HS-5 (cell line): ENCODE measurements at places on chromosomes 11 and 22.
A peak's percentile ranks its signal among the peaks of the same experiment; 100 is the strongest.

- no peak for DNase-seq
Measured at GRCh38 chr22:37194750-37195149, 6.7 kb upstream of the C1QTNF6 start.

DNA sequence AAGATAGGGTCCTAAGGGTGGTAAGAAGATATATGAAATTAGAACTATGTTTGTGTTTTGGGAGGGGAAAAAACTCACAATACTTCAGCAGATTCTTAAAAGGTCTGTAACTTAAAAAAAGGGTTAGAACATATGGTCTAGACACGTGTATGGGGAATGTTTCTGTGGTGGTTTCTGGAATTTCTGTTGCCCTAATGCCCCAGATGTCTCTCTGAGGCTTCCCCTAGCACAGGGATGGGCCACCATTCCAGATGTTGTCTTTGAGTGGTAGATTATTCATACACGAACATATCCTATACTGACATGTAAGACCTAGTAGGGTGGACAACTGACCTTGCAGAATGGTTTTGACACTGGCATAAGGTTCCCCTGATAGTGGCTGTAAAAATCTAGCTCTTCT, 26.2 kb downstream of the EHF start:
- no peak for DNase-seq

DNA sequence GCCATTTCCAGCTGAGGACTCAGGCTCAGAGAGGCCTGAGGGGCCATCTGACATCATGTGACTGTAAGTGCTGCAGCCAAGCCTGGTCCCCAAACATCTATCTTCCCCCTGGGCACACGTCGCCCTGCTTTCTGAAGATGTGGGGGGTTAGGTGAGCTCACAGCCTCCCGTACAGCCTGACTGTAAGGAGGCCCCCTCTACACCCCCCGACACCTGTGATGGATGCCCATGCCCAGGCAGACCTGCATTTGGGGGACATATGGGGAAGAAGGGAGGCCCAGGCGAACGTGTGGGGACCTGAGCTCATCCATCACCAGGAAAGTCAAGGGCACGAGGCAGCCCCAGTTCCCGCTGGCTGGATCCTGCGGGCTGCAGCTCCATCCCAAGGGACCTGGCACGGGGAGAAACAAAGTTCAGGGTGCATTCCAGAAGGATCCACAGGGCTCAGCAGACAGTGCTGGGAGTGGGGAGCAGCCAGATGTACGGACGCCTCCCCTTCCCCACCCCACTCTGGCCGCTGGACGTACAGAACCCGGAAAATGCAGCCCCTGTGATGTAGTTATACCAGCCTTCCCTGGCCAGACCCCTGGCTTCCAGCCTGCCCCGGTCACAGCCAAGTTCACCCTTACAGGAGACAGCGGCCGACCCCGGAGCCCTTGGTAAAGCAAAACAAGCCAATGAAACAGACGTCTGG, 1431.4 kb downstream of the BRD1 start:
- DNase-seq = no peak

- no peak for DNase-seq
Measured at GRCh38 chr11:59182457-59183151, 10.7 kb downstream of the DTX4 start.

GRCh38 chr11:11322101-11322500, 30.9 kb downstream of the CSNK2A3 start:
- DNase-seq = no peak

DNA sequence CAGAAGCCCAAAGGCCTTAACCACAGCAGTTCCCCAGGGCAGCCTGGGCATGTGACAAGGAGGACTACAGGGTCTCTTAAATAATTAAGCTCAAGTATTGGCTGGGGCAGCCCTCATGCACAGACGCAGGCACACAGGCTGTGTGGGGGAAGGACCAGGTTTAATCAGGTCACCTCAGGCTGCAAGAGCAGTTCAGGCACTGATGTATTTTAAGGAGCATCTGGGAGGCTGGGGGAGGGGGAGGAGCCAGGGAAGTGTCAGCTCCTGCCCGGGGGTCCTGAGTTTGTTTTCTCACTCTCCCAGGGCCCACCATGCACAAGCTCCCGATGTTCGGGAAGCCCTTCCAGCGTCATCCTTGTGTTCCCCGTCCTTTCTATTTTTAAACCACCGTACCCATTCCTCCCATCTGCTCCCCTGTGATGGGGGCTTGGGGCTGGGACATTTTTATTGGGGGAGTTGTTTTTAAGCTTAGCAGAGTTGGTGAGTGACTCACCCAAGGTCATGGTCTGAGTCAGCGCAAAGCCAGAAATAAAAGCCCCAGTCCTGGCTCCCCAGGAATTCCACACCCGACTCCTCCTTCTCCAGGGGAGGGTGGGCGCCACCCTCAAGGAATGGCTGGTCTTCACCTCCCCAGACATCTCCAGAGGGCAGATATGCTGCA, 2.4 kb downstream of the CSDC2 start:
- DNase-seq = peak; percentile 68

DNA sequence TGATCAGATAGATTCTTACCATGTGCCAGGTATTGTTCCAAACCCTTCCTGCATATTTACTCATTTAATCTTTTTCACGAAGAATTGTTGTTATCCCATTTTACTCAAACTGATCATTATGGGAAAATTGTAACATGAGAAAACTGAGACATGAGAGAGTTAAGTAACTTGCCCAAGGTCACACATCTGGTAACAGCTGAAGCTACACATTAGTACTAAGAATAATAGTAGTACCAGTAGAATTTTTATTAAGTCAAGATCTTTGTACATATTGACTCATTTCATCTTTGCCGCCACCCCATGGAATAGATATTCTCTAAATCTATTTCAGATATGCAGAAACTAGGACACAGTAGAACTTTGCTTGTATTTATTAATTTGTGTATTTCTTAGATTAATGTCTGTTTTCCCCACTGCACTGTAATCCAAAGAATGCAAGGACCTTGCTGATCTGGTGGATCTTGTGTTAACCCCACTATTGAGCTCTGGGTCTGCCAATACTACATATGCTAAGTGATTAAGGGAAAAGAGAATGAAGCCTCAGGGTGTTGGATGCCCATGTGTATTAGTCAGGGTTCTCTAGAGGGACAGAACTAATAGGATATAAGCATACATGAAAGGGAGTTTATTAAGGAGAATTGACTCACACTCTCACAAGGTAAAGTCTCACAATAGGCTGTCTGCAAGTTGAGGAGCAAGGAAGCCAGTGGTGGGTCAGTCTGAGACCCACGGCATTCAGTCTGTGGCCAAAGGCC, 72.8 kb downstream of the PARVA start:
- DNase-seq = no peak

DNA sequence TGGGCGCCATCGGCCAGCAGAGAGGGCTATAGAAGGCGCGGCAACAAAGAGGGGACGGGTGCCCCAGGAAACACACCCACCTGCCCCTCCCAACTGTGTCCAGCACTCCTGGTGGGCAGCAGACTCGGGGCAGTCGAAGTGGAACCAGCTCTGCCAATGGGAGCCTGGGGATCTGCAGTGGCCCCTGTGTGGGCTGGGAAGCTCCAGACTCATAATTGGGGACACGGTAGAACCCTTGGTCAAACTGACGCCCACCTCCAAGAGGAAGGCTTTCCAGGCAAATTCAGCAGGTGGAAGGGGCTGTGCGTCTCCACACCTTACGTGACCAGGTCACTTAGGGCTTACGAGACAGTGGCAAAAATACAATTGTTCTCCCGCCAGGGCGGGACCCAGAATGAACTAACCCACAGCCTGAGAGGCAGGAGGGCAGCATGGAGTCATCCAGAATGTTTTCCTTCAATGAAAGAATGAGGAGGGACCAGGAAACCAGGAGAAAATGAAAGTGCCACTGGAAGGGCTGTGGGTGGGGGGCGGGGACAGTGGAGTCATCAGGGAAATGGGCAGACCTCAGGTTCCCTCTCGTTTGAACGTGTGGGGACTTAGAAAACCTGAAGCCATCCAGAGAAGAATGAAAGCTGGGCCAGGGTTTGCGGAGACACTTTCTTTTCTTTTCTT, 53.2 kb upstream of the SHANK2 start:
- DNase-seq = no peak

DNA sequence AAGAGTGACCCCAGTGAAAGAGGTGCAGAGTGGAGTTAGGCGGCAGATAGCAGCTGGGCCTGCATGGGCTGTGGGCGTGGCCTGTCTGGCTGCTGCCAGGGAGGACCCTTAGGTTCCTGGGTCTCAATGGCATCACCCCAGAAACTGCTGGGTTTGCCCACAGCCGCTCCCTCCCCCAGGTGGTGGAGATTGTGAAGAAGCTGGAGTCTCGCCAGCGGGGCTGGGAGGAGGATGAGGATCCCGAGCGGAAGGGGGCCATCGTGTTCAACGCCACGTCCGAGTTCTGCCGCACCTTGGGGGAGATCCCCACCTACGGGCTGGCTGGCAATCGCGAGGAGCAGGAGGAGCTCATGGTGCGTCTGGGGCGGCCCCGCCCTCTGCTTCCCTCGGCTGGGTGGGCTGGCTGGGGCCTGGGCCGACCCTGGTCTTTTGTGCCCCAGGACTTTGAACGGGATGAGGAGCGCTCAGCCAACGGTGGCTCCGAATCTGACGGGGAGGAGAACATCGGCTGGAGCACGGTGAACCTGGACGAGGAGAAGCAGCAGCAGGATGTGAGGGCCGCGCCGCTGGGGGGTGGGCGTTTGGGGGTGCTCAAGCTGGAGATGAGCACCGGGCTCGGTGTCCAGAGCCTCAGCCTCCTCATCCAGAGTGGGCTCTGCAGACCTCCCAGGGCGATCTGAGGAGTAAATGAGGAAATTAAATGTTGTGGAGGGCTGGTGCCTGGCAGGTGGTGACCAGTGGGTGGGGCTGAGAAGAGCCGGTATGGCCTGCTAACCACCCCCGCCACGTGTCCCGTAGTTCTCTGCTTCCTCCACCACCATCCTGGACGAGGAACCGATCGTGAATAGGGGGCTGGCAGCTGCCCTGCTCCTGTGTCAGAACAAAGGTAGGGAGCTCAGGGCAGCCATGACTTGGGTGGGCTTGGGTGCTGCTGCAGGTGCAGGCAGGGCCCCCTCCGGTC, 15.0 kb downstream of the SART1 start:
- DNase-seq = no peak

- DNase-seq = no peak
Measured at GRCh38 chr22:21585389-21585788, 17.9 kb downstream of the UBE2L3 start.

DNA sequence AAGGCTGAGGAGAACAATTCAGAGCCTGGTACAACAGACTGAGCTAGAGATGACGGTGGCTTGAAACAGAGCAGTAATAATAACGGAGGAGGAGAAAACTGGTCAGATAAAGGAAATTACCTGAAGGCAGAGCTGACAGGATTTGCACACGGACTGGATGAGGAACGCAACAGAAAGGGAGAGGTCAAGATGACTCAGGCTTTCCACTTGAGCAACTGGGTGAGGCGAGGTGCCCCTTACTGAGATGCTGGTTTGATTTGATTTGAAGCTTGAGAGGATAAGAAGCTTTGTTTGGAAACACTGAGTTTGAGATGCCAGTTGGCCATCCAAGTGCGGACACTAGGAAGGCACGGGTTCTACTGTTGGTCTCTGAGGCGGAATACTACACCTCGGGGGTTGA, 35.4 kb upstream of the NRIP3 start:
- DNase-seq = no peak

- peak; percentile 83 for DNase-seq
Measured at GRCh38 chr22:39574779-39575551, 4.4 kb downstream of the CACNA1I start.

DNA sequence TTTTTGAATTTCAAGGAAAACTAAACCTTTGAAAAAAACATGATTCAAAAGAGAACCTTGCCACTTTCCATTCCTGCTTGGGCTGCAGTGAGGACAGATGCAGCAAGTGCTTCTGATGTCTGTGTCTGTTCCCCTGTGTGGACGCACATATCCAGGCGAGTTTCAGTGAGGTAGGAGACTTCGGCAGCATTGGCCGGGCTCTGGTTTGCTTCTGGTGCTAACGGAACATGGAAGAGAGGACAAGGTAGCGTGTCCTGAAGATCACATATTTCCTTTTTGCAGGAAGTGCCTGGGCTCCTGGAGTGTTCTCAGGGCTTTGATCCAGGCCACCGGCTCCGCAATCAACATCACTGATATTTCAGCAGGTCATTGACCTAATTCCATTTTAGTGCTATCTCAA, 33.1 kb upstream of the IGLL5 start:
- no peak for DNase-seq
